ENCODE measurements at places on chromosomes 13 and 19.

DNA sequence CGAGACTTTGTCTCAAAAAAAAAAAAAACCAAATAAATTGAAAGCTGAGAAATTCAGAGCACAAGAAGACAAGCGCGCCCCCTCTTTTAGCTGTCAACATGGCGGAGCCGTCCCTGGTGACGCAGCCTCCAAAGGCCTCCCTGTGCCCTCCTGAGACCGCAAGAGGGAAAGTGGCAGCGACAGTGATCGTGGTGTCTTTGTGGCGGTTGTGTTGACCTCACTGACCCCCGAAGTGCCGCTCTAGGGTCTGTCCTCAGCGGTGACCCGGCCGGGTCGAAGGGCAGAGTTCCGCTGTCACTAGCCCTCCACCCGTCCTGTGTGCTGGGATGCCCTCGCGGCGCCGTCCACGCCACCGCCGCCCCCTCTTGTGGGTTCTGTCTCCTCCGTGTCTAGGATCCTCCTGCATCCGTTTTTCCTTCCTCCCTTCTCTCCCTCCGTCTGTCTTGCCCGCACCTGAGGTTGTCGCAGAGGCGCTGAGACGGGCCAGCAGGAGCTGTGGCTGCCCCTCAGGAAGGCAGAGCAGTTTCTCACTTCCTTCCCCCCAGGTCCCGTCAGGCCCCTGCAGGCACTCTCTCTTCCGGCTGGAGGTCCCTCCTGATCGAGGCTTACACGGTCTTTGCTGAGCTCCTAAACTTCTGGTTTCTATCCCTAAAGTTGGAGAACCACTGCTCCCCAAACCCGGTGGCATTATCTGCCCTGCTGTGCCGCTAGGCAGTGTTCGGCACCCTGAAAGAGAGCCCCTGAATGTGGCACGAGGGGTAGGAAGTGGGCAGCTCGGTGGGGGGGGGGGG is 7.2 kb downstream of the UHRF1 start:
- DNase-seq = no peak

DNA sequence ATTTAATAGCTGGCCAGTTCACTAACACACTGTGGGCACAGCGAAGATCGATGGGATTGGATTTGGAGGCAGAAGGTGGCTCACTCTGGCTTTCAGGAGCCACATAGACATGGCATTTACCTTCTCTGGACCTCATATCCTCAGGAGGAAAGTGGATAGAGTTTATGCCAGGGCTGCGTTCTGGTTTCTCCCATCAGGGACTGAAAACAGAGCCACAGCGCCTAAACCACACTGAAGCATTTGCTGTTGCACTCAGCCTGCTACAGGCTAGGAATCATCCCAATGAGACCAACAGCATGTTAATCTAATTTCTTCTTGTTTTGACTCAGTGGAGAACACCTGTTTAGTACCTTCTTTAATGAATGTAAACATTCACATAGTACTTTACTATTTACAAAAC is 1.6 kb downstream of the CYSLTR2 start:
- no peak for DNase-seq

GRCh38 chr19:35299523-35300338 is 7.8 kb downstream of the MAG start:
- no peak for DNase-seq

DNA sequence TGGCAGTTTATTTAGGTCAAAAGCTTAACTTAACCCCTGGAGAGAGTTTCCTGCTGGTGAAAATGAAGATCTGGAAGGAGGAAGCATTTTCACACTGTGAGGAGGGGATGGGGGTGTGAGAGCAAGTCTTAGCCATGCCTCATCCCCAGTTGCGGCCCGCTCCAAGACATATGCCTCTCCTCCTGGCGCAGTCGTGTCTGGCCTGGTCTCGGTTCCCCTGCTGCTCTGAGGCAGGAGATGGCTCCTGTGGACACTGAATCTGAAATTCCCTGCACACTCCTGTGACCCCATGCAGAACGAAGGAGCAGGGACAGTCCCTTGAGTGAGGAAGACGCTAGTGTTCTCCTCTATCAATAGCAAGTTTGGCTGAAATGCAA is 360 bp upstream of the ZNF69 start:
- DNase-seq = no peak

DNA sequence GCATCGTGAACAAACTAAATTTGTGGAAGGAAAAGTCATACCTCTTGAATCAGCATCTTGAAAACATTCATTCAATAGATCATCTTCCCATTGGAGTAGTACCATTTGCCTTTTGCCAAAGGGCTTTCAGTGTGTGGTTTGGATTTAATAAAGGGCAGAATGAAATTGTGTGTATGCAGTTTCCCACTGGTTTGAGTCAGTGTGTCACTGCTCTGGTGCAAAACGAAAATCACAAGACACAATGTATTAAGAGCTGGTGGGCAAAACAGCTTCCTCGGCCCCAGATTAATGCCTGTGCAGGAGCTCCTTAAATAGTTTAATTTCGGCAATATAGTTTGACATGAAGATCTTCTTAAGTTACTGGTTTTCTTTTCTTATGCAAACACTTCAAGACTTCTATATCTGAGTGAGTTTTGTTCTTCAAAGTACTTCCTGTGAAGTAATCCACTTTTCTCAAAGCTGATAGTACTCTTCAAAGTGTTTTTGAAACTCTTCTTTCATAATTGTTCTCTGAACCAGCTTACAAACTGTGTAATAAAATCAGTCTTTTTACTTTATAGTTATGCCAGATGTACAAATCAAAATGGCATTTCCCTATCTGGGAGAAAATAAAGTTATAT is 32.1 kb downstream of the RASL11A start:
- no peak for DNase-seq

- no peak for DNase-seq
These were observed 16.4 kb upstream of the KCNN1 start for GRCh38 chr19:17950310-17951156.

All from stromal cell of bone marrow (primary cell).